Cardiac atrium fibroblast (primary cell): ENCODE measurements at places on chromosomes 2 and 18. TPM values are rescaled to one million over a fixed set of nuclear protein-coding genes. Genes with fewer than 3 reads are reported as not detected.

LYPD1 gene
- total RNA-seq = 0.72 and 1.1 TPM in 2 replicates

KCNF1 gene
- under 0.01 TPM in 1 of 2 replicates, not detected in the other for total RNA-seq

RFTN2 gene
- 0.72 and 5.0 TPM in 2 replicates for total RNA-seq

STARD6 gene
- not detected in 2 replicates for total RNA-seq

LRRC30 gene
- total RNA-seq = not detected in 2 replicates

CFC1 gene
- not detected in 2 replicates for total RNA-seq

GPR35 gene
- not detected in 2 replicates for total RNA-seq

ATOH8 gene
- total RNA-seq = 115 and 129 TPM in 2 replicates

EVA1A gene
- 11.9 and 19.3 TPM in 2 replicates for total RNA-seq

ELP2 gene
- 35.2 and 41.7 TPM in 2 replicates for total RNA-seq

SLC8A1 gene
- 4.2 and 6.5 TPM in 2 replicates for total RNA-seq

UGGT1 gene
- 60.8 and 68.7 TPM in 2 replicates for total RNA-seq

LHCGR gene
- total RNA-seq = not detected in 2 replicates

DPY30 gene
- 59.8 and 63.9 TPM in 2 replicates for total RNA-seq

CPS1 gene
- 10.5 and 12.6 TPM in 2 replicates for total RNA-seq

PXDN gene
- total RNA-seq = 441 and 588 TPM in 2 replicates

TBR1 gene
- total RNA-seq = not detected in 2 replicates

IL1R2 gene
- 4.9 and 6.9 TPM in 2 replicates for total RNA-seq

FOXD4L1 gene
- total RNA-seq = 0.16 TPM in 1 of 2 replicates, not detected in the other

PCARE gene
- not detected in 2 replicates for total RNA-seq

IL36B gene
- total RNA-seq = not detected in 2 replicates

IL36RN gene
- not detected in 2 replicates for total RNA-seq

KLHL41 gene
- 0.32 and 0.36 TPM in 2 replicates for total RNA-seq

MC4R gene
- total RNA-seq = not detected in 2 replicates

SMAD2 gene
- 85.7 and 96.1 TPM in 2 replicates for total RNA-seq

SLC4A5 gene
- under 0.01 and 0.16 TPM in 2 replicates for total RNA-seq

PAX8 gene
- under 0.01 TPM in 1 of 2 replicates, not detected in the other for total RNA-seq

PDE1A gene
- 170 and 206 TPM in 2 replicates for total RNA-seq
